ENCODE measurements at places on chromosomes 4 and X. TPM values are rescaled to one million over a fixed set of nuclear protein-coding genes. Genes with fewer than 3 reads are reported as not detected.

The SOWAHD gene
- total RNA-seq = 0.14 TPM

The SSX1 gene
- total RNA-seq = not detected

The ADRA2C gene
- total RNA-seq = not detected

The EREG gene
- not detected for total RNA-seq

The HAND2 gene
- total RNA-seq = not detected

The TREX2 gene
- total RNA-seq = 2.1 TPM

The MGAT4D gene
- not detected for total RNA-seq

The LAMTOR3 gene
- 35.1 TPM for total RNA-seq

All from activated naive CD8-positive, alpha-beta T cell treated with anti-CD3 and anti-CD28 coated beads for 36 hours (primary cell).